ENCODE measurements at places on chromosomes 7 and 10.

GRCh38 chr7:84665339-84665738 lies 470.8 kb upstream of the SEMA3A start:
- no peak for DNase-seq

DNA sequence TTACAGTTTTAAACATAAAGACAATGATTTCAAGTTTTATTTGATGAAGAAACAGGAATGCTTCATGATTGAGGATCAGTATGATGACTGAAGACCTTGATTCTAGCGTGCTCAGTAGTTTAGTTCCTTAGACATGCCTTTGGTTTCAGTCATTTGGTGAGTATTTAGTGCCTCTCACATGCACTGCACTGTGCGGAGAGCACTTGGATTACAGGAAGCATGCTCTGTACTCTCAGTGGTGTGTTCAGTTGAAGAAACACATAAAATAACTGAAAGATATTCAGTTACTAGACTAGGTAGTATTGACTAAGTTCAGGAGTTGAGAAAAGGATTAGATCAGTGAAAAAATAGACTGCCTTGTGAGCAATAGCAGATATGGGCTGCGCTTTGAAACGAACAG lies 25.5 kb downstream of the RBM17 start:
- no peak for DNase-seq

DNA sequence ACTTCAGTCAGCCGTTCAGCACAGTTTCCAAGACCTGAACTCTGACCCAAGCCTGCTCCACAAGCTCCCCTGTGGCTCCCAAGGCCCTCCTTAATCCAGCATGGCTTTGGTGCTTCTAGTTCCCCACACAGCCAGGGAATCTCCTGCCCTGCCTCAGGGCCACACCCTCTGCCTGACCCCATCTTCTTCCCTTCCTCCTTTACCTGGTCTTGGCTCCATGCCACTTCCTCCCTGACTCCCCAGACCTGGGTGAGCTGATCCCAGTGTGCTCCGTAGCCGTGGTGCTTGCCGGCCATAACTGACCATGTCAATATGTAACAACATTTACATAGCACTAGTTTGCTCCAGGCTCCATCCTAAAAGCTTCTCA lies 20.0 kb downstream of the TMEM273 start:
- no peak for DNase-seq

- DNase-seq = no peak
Observed at GRCh38 chr7:8232999-8233847, 28.7 kb downstream of the ICA1 start.

DNA sequence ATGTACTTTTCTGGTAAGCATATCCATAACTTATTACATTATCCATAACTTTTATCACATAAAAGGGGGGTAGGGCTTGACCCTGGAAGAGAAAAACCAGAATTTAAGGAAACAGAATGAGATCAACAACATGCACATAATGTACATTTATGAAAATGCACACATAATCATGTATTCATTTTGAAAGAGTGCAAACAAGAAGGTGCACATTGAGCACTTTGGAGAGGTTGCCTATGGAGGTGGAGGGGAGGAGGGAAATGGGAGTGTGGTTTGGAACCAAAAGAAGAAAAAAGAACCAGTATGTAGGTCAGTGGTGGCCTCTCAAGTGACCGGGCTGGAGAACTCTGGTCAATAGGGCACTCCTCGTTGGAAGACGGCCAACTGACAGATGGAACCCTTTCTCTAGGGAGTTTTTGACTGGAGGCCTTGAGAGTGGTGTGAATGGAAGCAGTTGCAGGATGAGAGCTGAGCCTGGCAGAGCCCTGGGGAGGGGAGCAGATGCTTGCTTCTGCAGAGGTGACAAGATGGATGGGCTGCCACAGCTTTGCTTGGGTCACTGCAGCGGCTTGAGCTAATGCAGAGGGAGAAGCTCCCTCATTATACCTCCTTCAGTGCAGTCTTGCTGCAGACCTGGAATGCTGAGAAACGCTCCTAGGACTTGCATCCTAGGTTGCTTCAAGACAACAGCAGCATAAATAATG lies 192.7 kb downstream of the SEC23IP start:
- no peak for DNase-seq

- peak; percentile 2 for DNase-seq
Observed at GRCh38 chr7:122092964-122093797, 50.9 kb downstream of the AASS start.

GRCh38 chr7:149552799-149553198 lies 55.2 kb upstream of the ZNF746 start:
- no peak for DNase-seq

Measured in stimulated activated naive CD4-positive, alpha-beta T cell treated with Interleukin-2 at 50 U/mL for 16 hours (primary cell).